ENCODE measurements at places on chromosomes 3 and 15. TPM values are rescaled to one million over a fixed set of nuclear protein-coding genes. Genes with fewer than 3 reads are reported as not detected.

Gene LIPC
- total RNA-seq, result not detected

Gene ZCWPW2
- 0.31 TPM for total RNA-seq

Gene SEMA6D
- 15.8 TPM for total RNA-seq

Gene SPATA12
- total RNA-seq, result 0.22 TPM

Gene TBCCD1
- 7.4 TPM for total RNA-seq

Gene APBA2
- 12.2 TPM for total RNA-seq

All from H9 (cell line).